ENCODE measurements at places on chromosomes 6 and 20. TPM values are rescaled to one million over a fixed set of nuclear protein-coding genes. Genes with fewer than 3 reads are reported as not detected.

ITPA gene
- 77.4 TPM for total RNA-seq

ENPP4 gene
- 6.3 TPM for total RNA-seq

DHX16 gene
- total RNA-seq: 37.5 TPM

ARID1B gene
- total RNA-seq: 69.5 TPM

RAB44 gene
- total RNA-seq: 0.12 TPM

TAGAP gene
- total RNA-seq: 29.9 TPM

C6orf52 gene
- 1.0 TPM for total RNA-seq

PTCHD4 gene
- total RNA-seq: not detected

CCN6 gene
- total RNA-seq: not detected

PKIB gene
- 1.0 TPM for total RNA-seq

GRM1 gene
- not detected for total RNA-seq

EPM2A gene
- total RNA-seq: 7.4 TPM

PDYN gene
- not detected for total RNA-seq

ADAT2 gene
- total RNA-seq: 30.8 TPM

GDAP1L1 gene
- total RNA-seq: not detected

HLA-DRB5 gene
- total RNA-seq: 1.1 TPM

SIRPD gene
- not detected for total RNA-seq

TSPO2 gene
- not detected for total RNA-seq

RIPPLY2 gene
- total RNA-seq: not detected

CPXM1 gene
- total RNA-seq: 1.1 TPM

BPIFB1 gene
- total RNA-seq: not detected

ADGRB3 gene
- not detected for total RNA-seq

FOXQ1 gene
- total RNA-seq: not detected

LZTS3 gene
- total RNA-seq: 2.0 TPM

DAAM2 gene
- not detected for total RNA-seq

NR2E1 gene
- not detected for total RNA-seq

ECHDC1 gene
- total RNA-seq: 47.9 TPM

ARMH2 gene
- 0.31 TPM for total RNA-seq

PTK6 gene
- 0.57 TPM for total RNA-seq

CFAP61 gene
- 0.41 TPM for total RNA-seq

GINM1 gene
- total RNA-seq: 15.0 TPM

CDSN gene
- not detected for total RNA-seq

BCL2L1 gene
- total RNA-seq: 143 TPM

DACT2 gene
- not detected for total RNA-seq

C6orf136 gene
- total RNA-seq: 20.5 TPM

Measured in activated naive CD4-positive, alpha-beta T cell treated with anti-CD3 and anti-CD28 coated beads, Interleukin-2, amount 50 U/mL, for 72 hours (primary cell).